ENCODE measurements at places on chromosomes 5 and 9.

DNA sequence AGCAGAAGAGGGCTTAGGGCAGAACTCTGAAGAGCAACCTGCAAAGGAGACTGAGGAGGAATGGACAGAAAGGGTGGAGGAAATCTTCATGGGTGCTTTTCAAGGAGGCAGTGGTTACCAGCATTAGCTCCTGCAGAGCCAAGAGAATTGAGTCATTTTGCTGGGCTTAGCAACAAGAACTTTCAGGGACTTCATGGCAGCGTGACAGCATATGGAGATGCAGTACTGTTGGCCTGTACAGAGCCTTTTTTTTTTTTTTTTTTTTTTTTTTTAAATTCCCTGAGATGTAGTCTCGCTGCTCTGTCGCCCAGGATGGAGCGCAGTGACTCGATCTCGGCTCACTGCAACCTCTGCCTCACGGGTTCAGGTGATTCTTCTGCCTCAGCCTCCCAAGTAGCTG lies 296.0 kb upstream of the DMRT1 start:
- H3K27ac ChIP-seq = no peak overlapping the region
- H3K27me3 ChIP-seq = no peaks in the 10 kb centered on the region
- H3K36me3 ChIP-seq = no peaks in the 10 kb centered on the region
- H3K4me3 ChIP-seq = no peak overlapping the region
- no peaks in the 10 kb centered on the region for H3K4me1 ChIP-seq

DNA sequence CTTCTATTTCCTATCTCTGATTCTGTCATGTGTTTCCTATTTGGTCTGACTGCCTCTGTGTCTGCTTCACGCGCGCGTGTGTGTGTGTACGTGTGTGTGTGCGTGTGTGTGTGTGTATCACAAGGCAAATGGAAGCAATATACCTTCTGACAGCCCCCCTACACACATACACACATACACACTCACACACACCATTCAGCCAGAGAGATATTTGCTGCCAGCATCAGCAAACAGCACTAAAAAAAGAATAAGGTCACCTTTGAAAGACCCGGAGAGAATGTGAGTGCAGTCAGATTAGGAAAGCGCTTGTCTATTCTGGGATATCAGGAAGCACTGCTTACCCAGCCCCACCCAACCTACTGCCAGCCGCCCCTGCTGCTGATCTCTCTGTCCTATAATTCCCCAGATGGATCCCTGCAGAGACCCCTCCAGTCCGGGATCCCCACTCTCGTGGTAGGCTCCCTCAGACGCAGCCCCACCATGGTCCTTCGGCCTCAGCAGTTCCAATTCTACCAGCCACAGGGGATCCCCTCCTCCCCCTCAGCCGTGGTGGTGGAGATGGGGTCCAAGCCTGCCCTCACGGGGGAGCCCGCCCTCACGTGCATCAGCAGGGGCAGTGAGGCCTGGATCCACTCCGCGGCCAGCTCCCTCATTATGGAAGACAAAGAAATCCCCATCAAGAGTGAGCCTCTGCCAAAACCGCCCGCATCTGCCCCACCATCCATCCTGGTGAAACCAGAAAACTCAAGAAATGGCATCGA lies 45.7 kb downstream of the PLAC8L1 start:
- 0 out of 2 replicates have a peak, but pooled peaks cover 3% of the 10 kb centered on the region for H3K36me3 ChIP-seq
- H3K27me3 ChIP-seq = no peaks in the 10 kb centered on the region
- no peak overlapping the region for H3K4me3 ChIP-seq
- DNase-seq = no peak
- H3K27ac ChIP-seq = no peak overlapping the region

- H3K36me3 ChIP-seq = no peaks in the 10 kb centered on the region
- H3K27me3 ChIP-seq = no peaks in the 10 kb centered on the region
- H3K27ac ChIP-seq = no peak overlapping the region
- DNase-seq = no peak
Measured at GRCh38 chr5:39266442-39266841, 47.1 kb upstream of the FYB1 start.

GRCh38 chr9:6194934-6195333 lies 20.7 kb upstream of the IL33 start:
- no peak overlapping the region for H3K4me3 ChIP-seq
- no peak for DNase-seq
- H3K27me3 ChIP-seq = no peaks in the 10 kb centered on the region
- H3K36me3 ChIP-seq = no peaks in the 10 kb centered on the region

GRCh38 chr5:21773456-21773855 lies 1079.7 kb downstream of the CDH12 start:
- H3K4me1 ChIP-seq = no peaks in the 10 kb centered on the region
- DNase-seq = no peak
- H3K27ac ChIP-seq = no peak overlapping the region
- H3K36me3 ChIP-seq = no peaks in the 10 kb centered on the region
- H3K4me3 ChIP-seq = no peak overlapping the region

GRCh38 chr9:115604831-115605483 lies 487.0 kb upstream of the TNC start:
- no peak overlapping the region for H3K4me3 ChIP-seq
- no peaks in the 10 kb centered on the region for H3K27me3 ChIP-seq
- H3K27ac ChIP-seq = no peak overlapping the region
- H3K36me3 ChIP-seq = no peaks in the 10 kb centered on the region
- no peak for DNase-seq

GRCh38 chr9:77772646-77773045 lies 124.5 kb upstream of the GNA14 start:
- no peaks in the 10 kb centered on the region for H3K27me3 ChIP-seq
- H3K27ac ChIP-seq = no peak overlapping the region
- H3K4me1 ChIP-seq = no peaks in the 10 kb centered on the region
- H3K36me3 ChIP-seq = no peaks in the 10 kb centered on the region

GRCh38 chr5:71978216-71978615 lies 129.1 kb upstream of the MAP1B start:
- H3K36me3 ChIP-seq = no peaks in the 10 kb centered on the region
- H3K27ac ChIP-seq = no peak overlapping the region
- no peak overlapping the region for H3K4me3 ChIP-seq
- H3K27me3 ChIP-seq = peaks cover 2% of the 10 kb centered on the region
- H3K4me1 ChIP-seq = no peaks in the 10 kb centered on the region

- H3K36me3 ChIP-seq = no peaks in the 10 kb centered on the region
- no peak overlapping the region for H3K27ac ChIP-seq
- H3K4me1 ChIP-seq = no peaks in the 10 kb centered on the region
- H3K27me3 ChIP-seq = no peaks in the 10 kb centered on the region
Measured at GRCh38 chr5:78823196-78823595, 161.9 kb downstream of the ARSB start.

DNA sequence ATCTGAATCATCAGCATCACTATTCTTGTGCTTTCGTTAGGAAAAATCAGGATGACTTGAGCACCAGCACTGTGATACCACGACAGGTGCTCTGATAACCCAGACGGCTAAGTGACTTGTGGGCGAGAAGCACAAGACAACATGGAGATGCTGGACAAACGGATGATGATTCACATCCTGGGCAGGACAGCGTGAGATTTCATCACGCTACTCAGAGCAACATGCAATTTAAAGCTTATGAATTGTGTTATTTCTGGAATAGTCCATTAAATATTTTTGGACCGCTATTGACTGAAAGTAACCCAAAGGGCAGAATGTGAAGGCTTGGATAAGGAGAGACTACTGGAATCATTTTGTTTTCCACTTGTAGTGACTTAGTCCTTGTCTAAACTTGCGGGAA lies 114.8 kb upstream of the DAPK1 start:
- H3K27me3 ChIP-seq = no peaks in the 10 kb centered on the region
- no peak for DNase-seq
- no peak overlapping the region for H3K4me3 ChIP-seq
- H3K27ac ChIP-seq = no peak overlapping the region

- H3K27me3 ChIP-seq = no peaks in the 10 kb centered on the region
- no peak overlapping the region for H3K4me3 ChIP-seq
Measured at GRCh38 chr9:91536211-91536691, 112.6 kb upstream of the NFIL3 start.

- H3K36me3 ChIP-seq = no peaks in the 10 kb centered on the region
- no peak overlapping the region for H3K4me3 ChIP-seq
- H3K4me1 ChIP-seq = no peaks in the 10 kb centered on the region
- peak; percentile 39 for DNase-seq
- H3K27ac ChIP-seq = no peak overlapping the region
- no peaks in the 10 kb centered on the region for H3K27me3 ChIP-seq
Measured at GRCh38 chr5:89613222-89613956, 730.4 kb upstream of the MEF2C start.

DNA sequence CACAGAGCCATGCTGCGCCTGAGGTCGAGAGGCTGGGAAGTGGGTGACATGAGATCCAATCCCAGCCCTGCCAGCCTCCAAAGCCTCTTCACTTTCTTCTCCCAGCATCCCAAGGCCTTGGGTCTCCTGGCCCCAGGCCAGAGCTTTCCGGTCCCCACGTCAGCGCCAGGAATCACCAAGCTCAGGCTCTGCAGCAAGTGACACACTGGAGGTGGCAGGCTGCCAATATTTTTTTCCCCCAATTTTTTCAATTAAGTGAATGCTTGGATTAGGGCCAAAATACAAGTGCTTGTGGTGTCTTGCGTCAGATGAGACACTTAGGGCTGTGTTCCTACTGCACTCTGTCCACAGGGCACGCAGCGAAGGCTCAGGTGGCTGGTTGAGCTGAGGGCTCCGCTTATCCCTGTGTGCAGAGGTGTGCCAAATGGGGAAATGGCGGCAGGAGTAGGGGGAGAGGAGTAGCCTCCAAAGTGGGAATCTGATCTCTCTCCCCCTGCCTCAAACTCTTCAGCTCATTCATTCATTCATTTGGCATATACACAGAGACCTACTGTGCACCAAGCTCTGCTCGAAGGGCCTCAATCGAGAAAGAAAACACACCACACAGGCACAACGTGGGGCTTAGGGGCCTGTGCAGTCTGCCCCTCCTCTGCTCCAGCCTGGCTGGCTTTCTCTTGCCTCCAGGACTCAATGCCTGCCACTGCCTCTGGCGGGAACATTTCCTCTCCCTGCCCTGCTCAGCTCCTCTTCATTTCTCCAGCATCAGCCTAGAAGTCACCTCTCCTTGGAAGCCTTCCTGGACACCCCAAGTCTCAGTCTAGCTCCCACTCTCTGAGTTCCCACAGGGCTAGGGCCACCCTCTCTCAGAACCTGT lies 16.6 kb downstream of the SH3PXD2B start:
- H3K4me3 ChIP-seq = no peak overlapping the region
- H3K4me1 ChIP-seq = peaks cover 11% of the 10 kb centered on the region
- no peaks in the 10 kb centered on the region for H3K27me3 ChIP-seq
- H3K36me3 ChIP-seq = no peaks in the 10 kb centered on the region
- DNase-seq = no peak
- H3K27ac ChIP-seq = no peak overlapping the region

DNA sequence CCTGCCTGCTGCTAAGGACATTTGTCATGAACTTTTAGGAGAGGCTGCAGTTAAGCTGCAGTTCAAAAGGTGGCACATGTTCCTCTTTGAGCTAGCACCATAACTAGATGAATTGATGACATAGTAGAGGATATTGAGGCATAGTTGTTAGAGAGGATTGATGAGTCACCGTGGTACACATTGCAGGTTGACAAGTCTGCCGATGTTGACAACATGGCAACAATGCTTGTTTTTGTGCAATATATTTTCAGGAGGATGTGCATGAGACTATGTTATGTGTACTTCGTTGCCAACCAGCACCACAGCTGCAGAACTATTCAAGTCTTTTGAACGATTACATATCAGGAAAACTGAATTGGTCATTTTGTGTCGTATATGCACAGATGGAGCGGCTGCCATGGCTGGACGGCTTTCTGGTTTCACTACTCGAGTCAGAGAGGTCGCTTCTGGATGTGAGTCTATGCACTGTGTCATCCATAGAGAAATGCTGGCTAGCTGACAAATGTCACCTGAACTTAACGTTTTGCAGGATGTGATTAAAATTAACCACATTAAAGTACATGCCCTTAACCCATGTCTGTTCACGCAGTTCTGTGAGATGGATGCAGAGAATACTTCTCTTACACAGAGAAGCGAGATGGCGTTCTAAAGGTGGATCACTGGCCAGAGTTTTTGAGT lies 24.2 kb downstream of the ANP32B start:
- H3K27me3 ChIP-seq = no peaks in the 10 kb centered on the region
- peaks cover 59% of the 10 kb centered on the region for H3K36me3 ChIP-seq
- H3K4me1 ChIP-seq = no peaks in the 10 kb centered on the region
- no peak overlapping the region for H3K4me3 ChIP-seq

- no peaks in the 10 kb centered on the region for H3K27me3 ChIP-seq
- DNase-seq = no peak
- no peaks in the 10 kb centered on the region for H3K36me3 ChIP-seq
- no peak overlapping the region for H3K27ac ChIP-seq
- H3K4me3 ChIP-seq = no peak overlapping the region
Measured at GRCh38 chr9:35272989-35273388, 111.2 kb downstream of the UNC13B start.

GRCh38 chr5:175872287-175873087 lies 1.1 kb downstream of the CPLX2 start:
- H3K4me1 ChIP-seq = no peaks in the 10 kb centered on the region
- no peaks in the 10 kb centered on the region for H3K36me3 ChIP-seq
- H3K27ac ChIP-seq = no peak overlapping the region
- H3K4me3 ChIP-seq = no peak overlapping the region

DNA sequence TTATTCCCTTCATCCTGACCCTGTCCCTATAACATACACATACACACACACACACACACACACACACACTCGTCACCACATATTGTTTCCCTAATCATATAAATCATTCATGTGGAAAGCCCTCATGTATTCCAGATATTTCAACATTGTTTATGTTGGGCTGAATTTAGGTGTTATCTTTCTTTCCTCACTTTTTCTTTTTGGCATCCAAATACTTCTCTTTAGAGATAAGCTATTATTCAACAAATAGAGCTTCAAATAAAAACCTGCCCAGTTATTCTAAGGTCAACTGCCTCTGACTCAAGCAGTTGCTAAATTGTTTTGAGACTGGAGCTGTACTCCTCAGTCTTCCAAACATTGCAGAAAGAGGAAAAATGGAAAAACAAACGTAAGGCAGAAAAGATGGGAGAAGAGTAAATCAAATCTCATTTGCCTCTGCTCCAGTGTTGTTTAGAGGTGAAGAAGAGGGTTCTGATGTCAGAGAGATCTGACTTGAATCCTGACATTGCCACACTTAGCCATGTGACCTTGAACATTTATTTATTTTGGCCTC lies 215.7 kb downstream of the GAS1 start:
- no peak overlapping the region for H3K4me3 ChIP-seq
- H3K27ac ChIP-seq = no peak overlapping the region
- no peak for DNase-seq
- no peaks in the 10 kb centered on the region for H3K36me3 ChIP-seq
- no peaks in the 10 kb centered on the region for H3K4me1 ChIP-seq
- no peaks in the 10 kb centered on the region for H3K27me3 ChIP-seq

DNA sequence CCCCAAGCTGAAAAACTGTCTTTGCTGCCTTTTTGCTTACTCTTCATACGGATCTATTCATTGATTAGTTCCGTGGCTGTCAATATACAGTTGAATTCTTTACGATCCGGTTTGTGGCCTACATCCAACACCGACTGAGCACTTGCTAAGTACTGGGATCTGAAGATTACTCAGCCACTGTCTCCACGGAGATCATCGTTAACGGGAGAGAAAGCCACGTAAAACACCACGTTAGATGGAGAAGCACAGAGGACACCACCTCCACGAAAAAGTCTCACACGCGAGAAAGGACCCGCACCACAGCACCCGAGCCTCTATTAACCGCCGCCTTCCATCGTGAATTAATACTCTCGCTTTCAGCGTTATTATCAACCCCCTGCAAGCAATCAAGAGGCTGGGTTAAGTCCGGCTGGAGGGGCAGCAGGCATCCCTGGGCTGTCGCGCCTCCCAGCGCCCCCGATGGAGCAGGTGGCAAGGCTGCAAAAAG lies 650 bp downstream of the ELP1 start:
- peaks cover 3% of the 10 kb centered on the region for H3K36me3 ChIP-seq
- no peaks in the 10 kb centered on the region for H3K27me3 ChIP-seq
- peak overlapping the region; percentile 79 for H3K27ac ChIP-seq
- peaks cover 9% of the 10 kb centered on the region for H3K4me1 ChIP-seq
- no peak for DNase-seq
